ENCODE measurements at places on chromosomes 3 and 15. TPM values are rescaled to one million over a fixed set of nuclear protein-coding genes. Genes with fewer than 3 reads are reported as not detected.

GRCh38 chr3:18149386-18149785 lies 275.8 kb downstream of the SATB1 start:
- no peak for DNase-seq

TGM4 gene
- not detected for total RNA-seq

- no peak for DNase-seq
Observed at GRCh38 chr15:29727871-29728270, 94.4 kb downstream of the TJP1 start.

DNA sequence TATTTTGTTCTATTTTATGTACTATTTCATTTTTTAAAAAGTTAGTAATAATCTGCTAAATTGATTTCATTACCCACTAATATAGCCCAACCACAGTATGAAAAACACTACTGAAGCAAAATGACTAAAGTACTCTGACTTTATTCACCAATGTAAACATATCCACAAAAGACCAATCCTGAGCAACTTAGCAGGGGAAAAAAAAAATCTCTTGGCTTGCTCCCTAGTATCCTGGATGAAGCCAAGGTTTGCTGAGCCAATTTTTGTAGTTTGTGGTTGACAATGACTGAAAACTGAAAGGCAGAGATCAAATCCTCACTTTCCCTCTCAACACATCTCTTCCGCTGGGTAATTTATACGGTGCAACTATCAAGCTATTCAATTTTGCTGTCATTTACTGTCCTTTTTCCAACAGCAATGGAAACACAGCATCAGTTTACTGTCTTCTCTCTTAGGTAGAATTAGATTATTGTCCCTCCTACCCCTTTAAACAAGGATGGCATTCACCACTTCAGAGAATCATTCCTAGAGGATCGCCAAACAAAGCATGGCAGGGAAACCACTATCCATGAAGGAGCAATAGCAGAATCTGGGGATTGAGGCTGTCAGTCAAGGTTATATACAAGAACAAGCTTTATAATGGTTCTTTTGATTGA lies 149.7 kb downstream of the THRB start:
- DNase-seq: no peak

CFAP44 gene
- 3.0 TPM for total RNA-seq

- no peak for DNase-seq
Observed at GRCh38 chr15:83462953-83463433, 15.9 kb downstream of the SH3GL3 start.

DNA sequence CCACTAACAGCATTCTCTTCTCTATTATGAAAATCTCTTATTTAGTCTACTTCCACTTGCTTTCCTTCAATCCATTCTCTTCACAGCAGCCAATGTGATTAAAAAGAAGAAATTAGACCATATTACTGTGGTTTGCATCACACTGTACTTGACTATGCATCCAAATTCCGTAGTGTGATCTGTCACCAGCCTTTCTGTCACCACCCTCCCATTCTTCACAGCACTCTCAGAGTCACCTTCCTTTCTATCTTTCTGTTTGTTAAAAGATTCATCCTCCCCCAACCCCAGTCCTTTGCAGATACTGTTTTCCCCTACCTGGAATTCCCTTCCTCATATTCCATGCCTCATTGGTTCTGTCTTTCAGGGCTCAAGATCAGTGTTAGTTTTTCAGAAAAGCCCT lies 55.0 kb upstream of the ABHD10 start:
- no peak for DNase-seq

- no peak for DNase-seq
Observed at GRCh38 chr3:3771567-3771966, 27.7 kb upstream of the LRRN1 start.

- no peak for DNase-seq
Observed at GRCh38 chr3:173354124-173354523, 43.4 kb upstream of the NLGN1 start.

DNA sequence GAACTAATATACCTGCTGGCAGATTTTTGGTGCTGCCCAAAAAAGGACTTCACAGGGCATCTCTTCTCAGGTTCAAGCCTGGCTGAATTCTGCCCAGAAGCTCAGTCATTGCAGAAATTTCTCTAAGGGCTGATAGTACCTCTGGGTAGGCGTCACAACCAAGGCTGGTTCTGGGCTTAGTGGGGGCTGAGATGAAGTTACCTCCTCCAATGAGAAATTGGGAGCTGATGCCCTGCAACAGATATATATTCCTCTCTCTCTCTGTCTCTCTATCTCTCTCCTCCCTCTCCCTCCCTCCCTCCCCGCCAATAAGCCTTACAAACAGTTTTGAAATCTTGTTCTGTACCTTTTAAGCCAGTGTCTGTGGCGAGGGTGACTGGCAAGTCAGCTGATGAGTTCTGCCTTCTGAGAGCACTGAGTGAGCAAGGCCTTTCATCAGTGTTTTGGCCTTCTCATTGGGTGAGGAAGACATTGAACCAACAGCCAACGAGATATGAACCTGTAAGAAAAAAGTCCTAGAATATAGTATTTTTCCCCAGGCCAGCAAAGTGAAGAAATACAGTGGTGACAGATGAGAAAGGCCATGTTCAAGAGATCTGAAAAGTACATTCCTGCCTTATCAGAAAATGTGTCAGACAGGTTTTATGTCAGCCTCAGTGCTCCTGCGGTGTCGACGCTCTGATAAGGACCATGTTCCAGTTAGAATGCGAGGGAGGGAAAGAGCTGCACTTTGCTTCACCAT lies 45.5 kb downstream of the TMEM39A start:
- no peak for DNase-seq

DNA sequence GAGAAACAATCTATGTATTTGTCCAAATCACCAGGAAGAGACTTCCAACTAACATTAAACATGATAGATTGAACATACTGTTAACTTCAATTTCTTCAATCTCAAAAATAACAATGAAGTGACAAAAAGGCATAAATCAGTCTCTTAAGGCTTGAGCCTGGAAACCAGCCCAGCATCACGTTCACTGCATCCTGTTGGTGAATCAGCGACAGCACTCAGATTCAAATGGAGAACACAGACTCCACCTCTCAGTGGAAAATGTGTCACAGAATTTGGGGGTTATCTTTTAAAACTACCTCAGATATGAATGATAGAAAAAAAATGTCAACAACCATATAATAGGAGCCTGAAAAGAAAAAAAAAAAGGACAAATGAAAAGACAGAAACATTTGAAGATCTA lies 212.0 kb downstream of the MINAR1 start:
- DNase-seq: no peak

DNA sequence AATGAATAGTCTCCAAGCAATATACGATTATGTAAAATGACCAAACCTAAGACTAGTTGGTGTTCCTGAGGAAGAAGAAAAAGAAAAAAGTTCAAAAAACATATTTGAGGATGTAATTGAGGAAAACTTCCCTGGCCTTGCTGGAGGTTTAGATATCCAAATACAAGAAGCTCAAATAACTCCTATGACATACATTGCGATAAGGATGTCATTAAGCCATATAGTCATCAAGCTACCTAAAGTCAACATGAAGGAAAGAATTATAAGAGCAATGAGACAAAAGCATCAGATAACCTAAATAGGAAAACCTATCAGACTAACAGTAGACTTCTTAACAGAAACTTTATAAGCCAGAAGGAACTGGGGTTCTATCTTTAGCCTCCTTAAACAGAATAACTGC lies 231.1 kb downstream of the TUSC7 start:
- DNase-seq: no peak

GRCh38 chr3:161266731-161267150 lies 45.6 kb downstream of the NMD3 start:
- DNase-seq: no peak

ZDHHC23 gene
- 4.1 TPM for total RNA-seq

DNA sequence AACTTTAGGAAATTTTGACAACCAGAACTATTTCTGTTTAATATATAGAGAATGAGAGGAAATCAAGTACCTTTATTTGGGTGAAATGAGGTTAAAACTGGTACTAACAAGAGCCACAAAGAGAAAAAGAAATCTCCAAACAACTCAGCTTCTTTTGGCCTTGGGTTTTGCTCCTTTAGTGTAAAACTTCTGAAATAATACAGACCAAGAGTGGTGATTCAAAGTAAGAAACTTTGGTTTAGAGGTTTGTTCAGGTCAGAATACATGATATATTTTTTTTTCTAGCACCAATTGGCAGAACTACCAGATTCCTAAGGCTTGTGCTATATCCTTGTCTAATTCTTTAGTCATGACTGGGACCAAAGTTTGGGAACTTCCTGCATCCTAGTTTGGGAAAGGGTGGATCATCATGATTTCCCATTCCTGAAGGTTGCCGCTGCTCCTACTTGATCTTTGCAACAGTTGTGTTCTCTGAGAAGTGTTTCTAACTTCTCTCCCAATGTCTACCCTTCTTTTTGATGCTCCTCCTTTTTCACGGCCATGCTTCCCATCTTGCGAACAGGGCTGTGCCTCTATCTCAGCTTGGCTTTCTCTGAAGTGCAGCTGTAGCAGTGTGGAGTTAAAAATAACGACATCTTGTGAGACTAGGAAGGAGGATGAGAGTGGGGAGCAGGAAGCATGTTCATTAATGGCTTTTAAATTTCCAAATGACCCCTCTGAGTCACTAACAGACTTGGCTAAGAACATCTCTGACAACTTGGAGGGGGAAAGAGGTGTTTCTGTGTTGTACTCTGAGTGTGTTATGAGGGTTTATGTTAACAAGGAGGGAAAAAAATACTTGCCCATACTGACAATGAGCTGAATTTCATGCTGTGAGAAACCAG lies 87.7 kb downstream of the KCNAB1 start:
- DNase-seq: no peak

IMPG2 gene
- 0.19 TPM for total RNA-seq

- no peak for DNase-seq
Observed at GRCh38 chr15:91926908-91927270, 73.4 kb downstream of the SLCO3A1 start.

DNA sequence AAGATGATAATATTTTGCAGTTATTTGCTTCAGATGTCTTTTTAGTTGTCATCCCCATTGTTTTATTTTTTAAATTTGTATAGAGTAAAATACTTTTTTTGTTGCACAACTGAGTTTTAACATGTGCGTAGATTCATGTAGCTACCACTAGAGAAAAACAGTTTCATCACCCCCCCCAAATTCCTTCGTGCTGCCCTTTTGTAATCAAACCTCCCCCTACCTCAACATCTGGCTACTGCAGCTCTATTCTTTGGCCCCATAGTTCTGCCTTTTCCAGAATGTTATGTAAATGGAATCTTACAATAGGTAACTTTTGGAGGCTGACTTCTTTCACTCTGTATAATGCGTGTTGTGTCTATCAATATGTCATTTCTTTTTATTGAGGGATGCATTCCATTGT lies 232.0 kb upstream of the RASGRP1 start:
- DNase-seq: no peak

- no peak for DNase-seq
Observed at GRCh38 chr3:53862241-53862640, 15.9 kb downstream of the IL17RB start.

GRCh38 chr15:81480645-81481053 lies 106.6 kb upstream of the TMC3 start:
- no peak for DNase-seq

EPM2AIP1 gene
- total RNA-seq: 8.7 TPM

DNA sequence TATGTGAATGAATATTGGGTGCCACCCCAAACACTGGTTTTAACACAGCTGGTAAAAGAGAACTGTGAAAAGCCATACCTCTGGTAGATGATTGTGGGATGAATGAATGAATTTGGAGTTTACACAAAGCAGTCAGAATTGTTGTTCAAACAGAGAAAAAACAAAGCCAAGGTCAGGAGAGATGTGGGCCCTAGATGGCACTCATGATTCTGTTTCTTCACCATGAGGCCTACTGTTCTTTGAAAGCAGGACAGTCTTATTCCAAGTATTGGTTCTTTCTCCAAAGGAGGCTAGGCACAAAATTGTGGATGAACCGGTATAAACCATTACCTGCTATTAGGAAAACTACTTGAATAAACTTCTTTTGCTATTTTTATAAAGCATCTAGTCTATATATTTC lies 97.6 kb downstream of the SAMMSON start:
- DNase-seq: no peak

GRCh38 chr3:189849262-189849661 lies 218.1 kb downstream of the TP63 start:
- no peak for DNase-seq

RYR3 gene
- 0.03 TPM for total RNA-seq

GRCh38 chr3:179181021-179181472 lies 32.9 kb downstream of the PIK3CA start:
- DNase-seq: no peak

CTXND1 gene
- total RNA-seq: 0.94 TPM

- DNase-seq: no peak
Observed at GRCh38 chr3:125587039-125587648, 8.2 kb downstream of the OSBPL11 start.

GRCh38 chr3:58688574-58688973 lies 22.0 kb upstream of the FAM3D start:
- DNase-seq: no peak

CLDN18 gene
- 0.04 TPM for total RNA-seq

AMT gene
- 21.5 TPM for total RNA-seq

DNA sequence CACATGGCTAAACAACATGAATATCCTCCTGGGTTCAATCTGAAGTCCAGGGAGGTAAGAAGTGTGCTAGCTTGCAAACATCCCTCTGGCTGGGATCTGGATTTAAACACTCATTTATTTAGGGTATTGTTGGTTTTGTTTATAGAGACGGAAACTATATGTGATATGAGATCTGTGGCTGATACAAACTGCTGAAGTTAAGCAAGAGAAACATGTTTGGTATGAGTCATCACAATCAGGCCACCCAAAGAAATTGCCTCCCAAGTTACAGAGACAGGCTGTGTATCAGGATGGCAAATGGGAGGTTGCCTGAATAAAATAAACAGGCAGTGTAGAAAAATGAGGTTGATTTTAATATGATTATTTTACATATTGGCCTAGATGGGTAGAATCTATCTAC lies 562.1 kb downstream of the IGSF11 start:
- DNase-seq: no peak

DNA sequence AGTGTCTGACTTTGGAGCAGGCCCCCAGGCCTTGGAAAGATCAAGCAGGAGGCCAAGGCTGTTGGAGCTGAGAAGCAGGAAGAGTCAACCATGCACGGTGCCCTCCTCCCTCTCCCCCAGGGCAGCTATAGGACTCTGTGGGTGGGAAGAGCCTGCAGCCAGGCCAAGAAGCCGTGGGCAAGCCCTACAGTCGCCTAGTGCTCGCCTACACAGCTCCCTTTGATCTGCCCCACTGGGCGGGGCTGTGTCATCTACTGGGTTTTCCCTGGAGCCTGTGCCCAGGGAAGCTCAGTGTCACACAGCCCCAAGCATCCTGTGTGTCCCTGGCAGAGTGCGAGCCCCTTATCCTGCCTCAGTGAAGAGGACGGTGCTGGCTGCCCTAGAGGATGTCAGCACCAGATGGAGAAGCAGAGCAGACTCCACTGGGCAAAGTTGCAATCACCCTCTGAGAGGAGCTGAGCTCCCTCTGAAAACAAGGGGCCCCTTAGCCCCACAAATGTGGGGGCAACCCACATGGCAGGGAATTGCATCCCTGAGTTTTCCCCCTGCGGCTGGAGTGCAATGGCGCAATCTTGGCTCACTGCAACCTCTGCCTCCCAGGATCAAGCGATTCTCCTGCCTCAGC lies 72.2 kb downstream of the KLF13 start:
- no peak for DNase-seq

- no peak for DNase-seq
Observed at GRCh38 chr3:146953511-146953981, 348.4 kb upstream of the PLSCR5 start.

All from pancreas (tissue), 10 donors.